ENCODE measurements at places on chromosomes 7 and 10.

DNA sequence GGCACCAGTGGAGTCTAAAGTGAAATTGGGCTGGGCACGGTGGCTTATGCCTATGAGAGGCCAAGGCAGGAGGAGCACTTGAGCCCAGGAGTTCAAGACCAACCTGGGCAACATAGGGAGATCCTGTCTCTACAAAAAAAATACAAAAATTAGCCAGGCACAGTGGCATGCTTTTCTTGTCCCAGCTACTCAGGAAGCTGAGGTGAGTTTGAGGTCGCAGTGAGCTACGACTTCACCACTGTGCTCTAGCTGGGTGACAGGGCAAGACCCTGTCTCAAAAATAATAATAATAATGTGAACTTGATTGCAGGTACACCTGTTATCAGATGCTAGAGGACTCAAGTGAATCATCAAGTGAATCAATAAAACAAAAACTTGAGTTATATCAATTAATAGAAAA lies 108.0 kb downstream of the BTAF1 start:
- no peak for DNase-seq

- DNase-seq: no peak
These were observed 72.6 kb upstream of the NFKB2 start for GRCh38 chr10:102322914-102323313.

GRCh38 chr10:113053881-113054280 lies 103.8 kb downstream of the TCF7L2 start:
- DNase-seq: no peak

DNA sequence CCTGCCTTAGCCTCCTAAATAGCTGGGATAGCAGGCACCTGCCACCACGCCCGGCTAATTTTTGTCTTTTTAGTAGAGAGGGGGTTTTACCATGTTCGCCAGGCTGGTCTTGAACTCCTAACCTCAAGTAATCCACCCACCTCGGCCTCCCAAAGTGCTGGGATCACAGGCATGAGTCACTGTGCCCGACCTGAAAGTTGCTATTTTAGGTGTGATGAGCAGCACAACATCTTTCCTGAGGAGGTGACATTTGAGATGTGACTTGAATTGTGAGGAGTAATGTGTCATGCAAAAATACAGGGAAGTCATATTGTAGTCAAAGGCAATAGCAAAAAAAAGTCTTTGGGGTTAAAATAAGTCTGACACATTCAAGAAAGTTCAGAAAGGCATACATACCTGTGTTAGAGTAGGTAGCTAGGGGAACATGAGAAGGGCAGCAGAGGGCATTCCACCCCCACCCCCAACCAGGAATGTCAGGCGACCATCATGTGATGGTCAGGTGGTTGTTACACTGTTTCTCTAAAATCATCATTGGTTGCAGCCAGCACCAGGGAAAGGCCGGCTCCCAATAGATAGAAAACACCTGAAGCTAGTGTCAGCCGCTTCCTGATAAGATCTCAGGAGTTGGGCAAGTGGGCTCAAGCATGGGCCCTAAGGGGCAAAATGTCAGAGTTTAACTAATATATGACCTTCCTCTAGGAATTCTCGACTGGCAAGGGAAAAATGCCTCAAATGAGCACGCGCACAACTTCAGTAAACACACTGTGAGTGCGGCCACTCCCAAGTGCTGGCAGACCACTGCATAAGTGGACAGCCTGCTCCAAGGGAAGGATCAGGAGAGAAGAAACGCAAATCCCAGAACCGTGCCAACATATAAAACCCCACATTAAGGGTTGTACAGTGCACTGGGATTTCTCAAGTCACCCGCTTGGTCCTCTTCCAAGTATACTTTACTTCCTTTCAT lies at the start of gene TACC2:
Gene TACC2 (plus strand): TSS at position 803 of the 964 bp plus-strand sequence. CDS start 32,819 bp downstream, outside the sequence.
- DNase-seq: no peak

- no peak for DNase-seq
These were observed 33.9 kb downstream of the BCAP29 start for GRCh38 chr7:107613948-107614347.

GRCh38 chr10:9824631-9825071 lies 1193.0 kb upstream of the CELF2 start:
- no peak for DNase-seq

DNA sequence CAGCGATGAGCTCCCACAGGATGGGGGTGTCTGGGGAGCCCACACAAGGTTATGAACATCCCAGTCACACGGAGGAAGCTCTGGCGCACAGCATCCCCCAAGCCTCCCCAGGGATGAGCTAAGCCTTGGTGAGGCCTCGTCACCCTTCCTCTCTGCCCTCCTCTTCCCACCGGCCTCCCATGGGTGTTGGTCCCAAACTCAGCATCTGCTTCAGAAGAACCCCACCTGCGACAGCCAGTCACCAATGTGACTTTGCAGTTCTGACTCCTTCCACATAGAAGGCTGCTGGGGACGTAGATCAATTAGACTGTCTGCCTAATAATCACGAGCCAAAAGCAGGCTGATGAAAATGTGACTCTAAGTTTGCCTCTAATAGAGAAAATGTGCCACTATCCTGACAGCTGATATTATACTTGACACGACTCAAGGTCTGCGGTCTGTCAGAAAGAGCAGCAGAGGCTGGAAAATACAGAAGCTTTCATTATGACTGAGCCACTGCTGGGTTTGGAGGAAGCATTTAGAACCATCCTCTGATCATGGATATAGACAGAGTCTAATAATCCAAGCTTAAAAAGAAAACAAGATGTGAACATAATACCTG lies 116.0 kb upstream of the PFKP start:
- no peak for DNase-seq

- DNase-seq: no peak
These were observed 172.8 kb downstream of the GRID1 start for GRCh38 chr10:86193841-86194240.

DNA sequence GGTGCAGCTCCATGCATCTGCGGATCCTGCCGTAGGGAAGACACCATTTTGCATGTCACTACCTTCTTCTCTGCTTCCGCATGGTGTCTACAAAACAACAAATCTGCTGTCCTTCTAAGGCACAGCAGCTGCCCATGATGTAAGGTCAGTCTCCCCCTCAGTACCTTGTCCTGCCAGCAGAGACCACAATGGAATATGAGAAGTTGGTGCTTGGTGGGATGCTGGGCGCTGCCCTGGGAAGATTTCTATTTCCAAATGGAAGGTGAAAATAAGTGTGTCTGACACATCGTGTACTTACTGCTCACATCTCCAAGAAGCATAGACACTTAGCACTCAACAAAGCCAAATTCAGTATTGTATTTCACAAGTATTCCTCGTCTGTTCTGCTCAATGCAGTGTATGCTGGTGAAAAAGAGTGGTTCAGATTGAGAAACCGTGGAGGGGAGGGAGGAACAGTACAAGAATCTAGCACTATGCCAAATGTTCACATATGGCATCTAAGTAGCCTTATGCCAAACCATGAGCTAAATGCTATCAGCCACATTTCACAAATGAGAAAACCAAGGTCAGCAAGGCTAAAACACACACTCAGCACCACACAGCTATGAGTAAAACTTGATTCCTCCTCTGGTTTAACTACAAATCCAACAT lies 95.0 kb downstream of the GRB10 start:
- no peak for DNase-seq

DNA sequence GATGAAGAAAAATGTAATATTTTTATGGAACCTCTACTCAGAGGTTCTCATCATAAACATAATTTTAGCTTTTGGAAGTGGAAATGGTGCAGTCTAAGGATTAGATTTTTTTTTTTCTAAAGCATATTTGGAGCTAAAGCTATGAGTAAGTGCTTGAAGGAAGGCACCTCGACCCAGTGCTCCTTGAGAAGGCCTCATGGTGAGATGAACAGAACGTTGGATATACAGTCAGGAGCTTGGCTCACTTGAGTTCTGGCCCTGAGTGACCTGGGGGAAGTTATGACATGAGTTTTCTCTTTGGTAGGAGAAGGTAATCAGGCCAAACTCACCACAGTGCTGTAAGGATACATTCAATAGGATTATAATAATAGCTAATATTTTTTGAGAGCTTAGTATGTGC lies 163.3 kb downstream of the JCAD start:
- no peak for DNase-seq

DNA sequence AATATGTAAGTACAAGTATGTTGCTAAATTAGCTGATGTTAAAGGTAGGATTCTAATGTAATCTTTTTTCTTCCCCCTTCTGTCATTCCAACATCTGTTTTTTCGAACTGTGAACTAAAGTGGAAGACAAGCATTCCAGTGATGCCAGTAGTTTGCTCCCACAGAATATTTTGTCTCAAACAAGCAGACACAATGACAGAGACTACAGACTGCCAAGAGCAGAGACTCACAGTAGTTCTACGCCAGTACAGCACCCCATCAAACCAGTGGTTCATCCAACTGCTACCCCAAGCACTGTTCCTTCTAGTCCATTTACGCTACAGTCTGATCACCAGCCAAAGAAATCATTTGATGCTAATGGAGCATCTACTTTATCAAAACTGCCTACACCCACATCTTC lies 62.7 kb downstream of the WAC start:
- DNase-seq: no peak

DNA sequence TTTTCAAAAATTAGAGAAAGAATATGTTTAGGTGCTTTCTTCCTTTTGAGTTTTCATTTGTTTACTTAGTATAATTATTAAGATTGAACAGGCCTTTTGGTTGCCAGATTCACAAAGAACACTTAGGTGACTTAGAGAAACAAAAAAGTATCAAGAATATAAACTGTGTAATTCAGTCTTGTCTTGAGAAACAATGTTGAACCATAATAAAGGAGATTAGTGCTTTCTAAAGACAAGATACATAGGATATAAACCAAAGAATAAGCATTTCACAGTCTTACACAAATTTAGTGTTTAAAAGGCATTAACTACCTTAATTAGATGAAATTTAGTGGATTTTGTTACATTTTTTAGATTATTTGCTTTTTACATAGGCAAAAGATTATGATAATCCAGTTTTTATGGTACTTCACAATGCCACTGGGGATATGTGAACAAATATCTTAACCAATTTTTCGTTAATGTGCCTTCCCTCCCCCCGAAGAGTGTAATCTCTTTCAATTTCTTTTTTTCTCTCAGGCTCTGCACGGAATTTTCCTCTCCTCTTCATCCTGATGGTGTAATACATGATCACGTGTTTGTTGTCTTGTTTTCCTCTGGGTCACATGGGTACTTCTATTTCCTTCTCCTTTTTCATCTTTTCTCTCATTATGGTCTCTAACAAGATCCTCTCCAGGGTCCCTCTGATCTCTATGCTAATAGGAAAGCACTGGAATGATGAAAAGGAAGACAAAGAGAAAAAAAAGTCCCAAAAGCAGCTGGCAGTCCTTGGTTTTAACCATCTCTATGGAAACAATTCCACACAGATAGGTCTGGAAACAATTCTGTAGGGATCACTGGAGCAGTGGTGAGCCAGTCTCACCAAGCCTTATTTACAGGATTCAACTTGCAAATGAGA lies 3.7 kb upstream of the HNRNPH3 start:
- DNase-seq: no peak

DNA sequence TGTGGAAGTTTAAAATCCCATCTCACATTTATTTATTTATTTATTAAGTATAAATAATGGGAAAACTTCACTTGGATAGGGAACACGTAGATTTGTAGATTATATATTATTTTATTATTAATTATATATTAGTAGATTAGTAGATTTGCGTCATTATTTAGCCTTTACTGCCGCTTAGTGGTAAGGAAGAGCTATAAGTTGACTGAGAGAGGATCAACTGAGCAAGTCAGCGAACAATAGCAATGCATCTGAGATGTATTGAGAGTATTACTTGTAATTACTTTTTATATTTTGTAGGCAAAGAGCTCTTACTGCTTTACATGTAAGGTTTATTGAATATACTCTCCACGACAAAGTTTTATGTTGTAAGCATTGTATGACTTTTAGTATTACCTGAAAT lies 244.5 kb upstream of the ANKRD30A start:
- DNase-seq: no peak

GRCh38 chr10:11017570-11018431 lies at the start of gene CELF2:
CELF2 (plus strand) TSS chr10:11017872; CDS start chr10:11018090, 218 bp downstream.
- DNase-seq: no peak

- no peak for DNase-seq
These were observed 87.4 kb downstream of the EPC1 start for GRCh38 chr10:32259551-32259950.

DNA sequence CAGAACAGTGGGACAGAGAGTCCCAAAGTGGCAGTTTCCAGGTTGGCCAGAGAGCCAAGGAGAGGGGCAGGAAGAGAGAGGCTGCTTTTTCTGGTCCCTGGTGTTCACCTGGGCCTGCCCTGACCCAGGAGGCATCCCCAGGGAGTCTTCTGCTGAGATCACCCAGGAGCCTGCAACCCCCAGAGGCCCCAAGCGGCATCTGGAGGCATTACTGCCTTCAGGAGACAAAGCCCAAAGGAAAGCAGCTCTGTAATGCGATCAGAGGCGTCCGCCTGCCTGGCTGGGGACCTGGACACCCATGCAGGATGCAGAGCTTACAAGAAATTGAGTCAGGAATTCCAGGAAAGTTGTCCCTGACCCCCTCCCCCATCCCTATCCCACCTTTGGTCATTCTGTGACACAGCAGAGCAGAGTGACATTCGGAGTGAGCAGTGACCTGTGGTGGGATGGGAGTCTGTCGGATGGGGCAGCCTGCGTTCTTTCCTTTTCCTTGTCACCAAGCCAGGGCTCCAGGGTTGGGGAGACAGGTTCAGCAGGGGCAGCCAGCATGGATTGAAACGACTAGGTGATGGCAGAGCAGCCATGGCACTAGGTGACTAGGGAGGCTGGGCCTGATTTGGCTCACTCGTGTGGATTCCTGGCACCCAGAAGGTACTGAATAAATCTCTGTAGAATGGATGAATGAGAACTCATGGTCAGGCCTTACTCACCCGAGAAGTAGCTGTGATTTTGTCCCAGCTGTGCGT lies 10.4 kb downstream of the UNC5B start:
- no peak for DNase-seq

DNA sequence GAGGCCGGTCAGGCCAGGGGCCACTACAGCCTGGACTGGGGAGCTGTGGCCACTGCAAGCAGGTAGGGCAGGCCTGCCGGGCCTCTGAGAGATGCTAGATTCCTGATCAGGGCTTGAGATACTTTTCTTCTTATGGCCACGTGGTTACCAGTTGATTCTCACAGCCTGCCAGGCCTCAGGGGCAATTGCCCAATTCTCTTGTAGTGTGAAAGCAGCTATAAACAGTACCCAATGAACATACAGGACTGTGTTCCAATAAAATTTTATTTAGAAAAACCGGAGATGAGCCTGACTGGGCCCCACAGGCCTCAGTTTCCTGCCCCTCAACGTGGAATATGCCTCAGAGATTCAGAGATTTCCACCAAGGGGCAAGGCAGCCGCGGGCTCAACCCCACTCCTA lies 475.2 kb downstream of the TCERG1L start:
- no peak for DNase-seq

- DNase-seq: no peak
These were observed 18.1 kb downstream of the CHAT start for GRCh38 chr10:49631975-49632374.

DNA sequence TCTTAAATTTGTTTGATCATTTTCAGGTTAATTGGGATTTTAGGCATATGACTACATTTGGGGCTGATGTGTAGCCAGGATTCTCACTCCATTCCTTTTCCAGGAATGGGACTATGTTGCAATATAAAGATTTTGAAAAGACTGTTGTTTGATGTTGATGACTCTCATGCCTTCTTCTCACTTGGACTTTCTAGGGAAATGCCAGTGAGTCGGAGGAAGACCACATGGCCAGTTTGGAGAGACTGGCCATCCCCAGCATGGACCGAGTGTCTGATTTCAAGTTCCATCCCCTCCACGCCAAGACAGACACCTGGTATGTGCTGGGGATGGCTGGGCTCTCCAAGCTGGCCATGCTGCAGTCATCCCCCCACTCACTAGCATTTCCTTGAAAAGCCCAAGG lies 5.5 kb downstream of the IGFBP3 start:
- DNase-seq: no peak

GRCh38 chr10:50526185-50526584 lies 97.6 kb downstream of the SGMS1 start:
- no peak for DNase-seq

GRCh38 chr7:129951226-129952085 lies 1.3 kb downstream of the UBE2H start:
- DNase-seq: no peak
